SIG-M5 (cell line): ENCODE measurements at places on chromosomes 7 and 10.

DNA sequence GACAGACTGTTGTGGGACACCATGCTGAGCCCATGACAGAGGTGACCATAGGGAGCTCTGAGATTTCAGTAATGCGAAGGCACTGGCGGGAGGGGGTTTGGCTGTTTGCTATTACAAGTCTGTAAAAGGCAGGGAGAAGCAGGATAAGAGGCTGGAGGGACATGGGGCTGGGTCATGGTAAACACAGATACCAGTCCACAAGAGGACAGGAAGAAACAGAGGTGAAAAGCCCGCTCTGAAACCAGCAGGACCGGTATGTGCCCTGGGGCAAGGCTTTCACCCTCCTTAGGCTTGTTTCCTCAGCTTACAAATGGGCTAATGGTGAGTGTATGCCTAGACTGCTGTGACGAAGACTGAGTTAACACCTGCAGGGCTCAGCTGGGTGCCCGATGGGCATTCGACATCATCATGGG lies 34.1 kb downstream of the ANXA11 start:
- DNase-seq, result no peak

GRCh38 chr7:31052487-31052840 lies 356 bp downstream of the ADCYAP1R1 start:
- no peak for DNase-seq

DNA sequence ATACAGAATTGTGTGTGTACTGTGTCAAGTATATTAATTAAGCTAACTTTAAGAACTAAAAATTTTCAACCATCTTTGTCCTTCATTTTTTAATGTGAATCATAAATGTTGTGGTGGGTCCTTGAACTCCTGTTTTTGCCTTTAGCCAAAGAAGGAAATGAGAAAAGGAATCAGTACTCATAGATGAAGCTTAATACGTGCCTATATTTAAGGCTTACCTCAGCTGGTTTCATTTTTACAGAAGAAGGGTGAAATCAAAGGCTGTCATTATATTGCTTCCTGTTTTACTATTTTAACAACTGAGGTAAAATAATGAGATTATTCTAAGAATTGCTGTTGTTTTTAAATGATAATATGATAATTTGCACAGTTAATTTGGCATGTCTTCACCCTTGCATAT lies 6.3 kb upstream of the SNX13 start:
- no peak for DNase-seq

DNA sequence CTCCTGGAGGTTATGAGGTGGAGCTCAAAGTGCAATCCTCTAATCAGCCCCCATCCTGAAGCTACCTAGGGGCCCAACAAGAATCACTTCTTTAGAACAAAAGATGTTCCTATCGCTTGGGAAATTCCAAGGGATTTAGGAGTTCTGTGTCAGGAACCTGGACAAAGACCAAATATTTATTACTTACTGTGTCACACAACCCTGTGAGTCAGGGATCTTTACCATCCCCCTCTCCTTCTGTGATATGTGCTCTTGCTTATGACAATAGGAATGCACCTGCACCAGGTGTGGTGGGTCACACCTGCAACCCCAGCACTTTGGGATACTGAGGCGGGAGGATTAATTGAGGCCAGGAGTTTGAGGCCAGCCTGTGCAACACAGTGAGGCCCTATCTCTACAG lies 485.8 kb downstream of the PLXDC2 start:
- DNase-seq, result no peak

GRCh38 chr7:27152816-27153442 lies 546 bp upstream of the HOXA3 start:
- DNase-seq, result no peak

DNA sequence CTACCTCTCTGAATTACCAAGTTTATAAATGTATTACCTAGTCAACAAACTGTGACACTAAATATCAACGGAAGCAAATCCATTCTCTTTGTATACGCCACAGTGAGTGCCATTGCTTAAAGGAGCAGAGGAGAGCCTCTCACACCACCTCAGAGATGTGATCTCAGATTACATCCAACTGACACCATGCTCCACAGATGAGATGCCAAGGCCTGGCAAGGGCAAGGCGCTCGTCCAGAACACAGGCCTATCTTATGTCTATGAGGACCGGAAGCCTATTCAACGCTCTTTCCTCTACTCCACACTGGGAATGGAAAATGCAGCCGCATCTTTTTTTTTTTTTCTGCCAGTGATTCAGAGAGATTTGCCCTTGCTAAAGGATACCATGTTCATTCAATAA lies 11.4 kb downstream of the PDIA4 start:
- no peak for DNase-seq

GRCh38 chr10:4813023-4813422 lies 13.0 kb upstream of the AKR1E2 start:
- no peak for DNase-seq

DNA sequence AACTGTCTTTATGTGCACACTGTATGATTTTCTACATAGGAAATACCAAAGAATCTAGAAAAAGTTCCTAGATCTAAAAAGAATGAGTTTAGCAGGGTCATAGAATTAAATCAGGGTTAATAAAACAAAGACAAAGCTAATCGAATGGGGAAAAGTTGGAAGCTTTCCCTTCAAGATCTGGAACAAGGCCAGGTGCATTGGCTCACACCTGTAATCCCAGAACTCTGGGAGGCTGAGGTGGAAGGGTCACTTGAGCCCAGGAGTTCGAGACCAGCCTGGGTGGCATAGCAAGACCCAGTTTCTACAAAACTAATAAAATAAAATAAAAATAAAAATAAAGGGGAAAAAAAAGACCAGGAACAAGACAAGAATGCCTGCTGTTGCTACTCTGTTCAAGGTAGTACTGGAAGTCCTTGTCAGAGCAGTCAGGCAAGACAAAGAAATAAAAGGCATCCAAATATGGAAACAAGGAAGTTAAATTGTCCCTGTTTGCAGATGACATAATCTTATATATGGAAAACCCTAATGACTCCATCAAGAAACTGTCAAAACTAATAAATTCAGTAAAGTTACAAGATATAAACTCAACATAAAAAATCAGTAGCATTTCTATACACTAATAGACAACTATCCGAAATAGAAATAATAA lies 76.1 kb upstream of the RHEB start:
- no peak for DNase-seq

- no peak for DNase-seq
Observed at GRCh38 chr10:79422178-79422892, 23.1 kb downstream of the ZCCHC24 start.

- DNase-seq, result no peak
Observed at GRCh38 chr7:132419542-132419941, 156.7 kb downstream of the PLXNA4 start.

DNA sequence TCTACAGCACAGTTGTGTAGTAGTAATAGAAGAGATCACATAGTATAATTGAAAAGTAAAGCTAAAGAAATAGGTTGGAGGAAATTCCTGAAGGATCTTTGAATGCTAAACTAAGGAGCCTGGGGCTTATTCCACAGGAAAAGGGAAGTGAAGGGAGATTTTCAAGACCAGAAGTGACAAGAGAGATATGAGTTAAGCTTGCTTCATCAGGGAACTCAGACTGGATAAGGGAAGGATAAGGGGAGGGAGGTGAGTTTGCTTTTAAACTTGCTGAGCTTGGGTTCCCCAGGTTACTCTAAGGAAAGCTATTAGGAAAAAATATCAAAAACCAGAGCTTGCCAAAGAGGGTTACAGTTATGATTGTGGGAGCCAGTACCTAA lies 182.4 kb downstream of the RAPGEF5 start:
- no peak for DNase-seq

DNA sequence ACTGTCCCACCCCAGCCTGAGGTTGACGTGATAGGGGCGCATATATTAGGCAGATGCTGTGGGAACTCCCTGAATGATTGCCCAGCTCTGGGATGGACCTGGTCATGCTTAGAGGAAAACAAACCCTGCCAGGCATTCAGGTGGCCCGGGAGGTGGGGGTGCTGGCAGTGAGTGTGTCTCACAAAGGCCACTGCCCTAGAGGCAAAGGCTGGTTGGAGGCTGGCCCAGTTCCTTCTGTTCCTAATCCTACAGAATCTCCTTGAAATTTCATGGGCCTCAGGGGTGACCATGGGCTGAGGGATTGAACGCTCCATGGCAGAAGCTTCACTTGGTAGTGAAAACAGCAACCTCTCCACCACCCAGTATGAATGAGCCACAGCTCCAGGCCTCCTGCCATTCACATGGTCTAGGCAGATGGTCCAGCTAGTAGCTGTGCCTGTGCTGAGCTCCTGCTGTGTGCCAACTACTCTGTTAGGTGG lies 25.6 kb downstream of the ADRA2A start:
- no peak for DNase-seq

GRCh38 chr7:50803359-50804337 lies 21.0 kb upstream of the GRB10 start:
- no peak for DNase-seq

DNA sequence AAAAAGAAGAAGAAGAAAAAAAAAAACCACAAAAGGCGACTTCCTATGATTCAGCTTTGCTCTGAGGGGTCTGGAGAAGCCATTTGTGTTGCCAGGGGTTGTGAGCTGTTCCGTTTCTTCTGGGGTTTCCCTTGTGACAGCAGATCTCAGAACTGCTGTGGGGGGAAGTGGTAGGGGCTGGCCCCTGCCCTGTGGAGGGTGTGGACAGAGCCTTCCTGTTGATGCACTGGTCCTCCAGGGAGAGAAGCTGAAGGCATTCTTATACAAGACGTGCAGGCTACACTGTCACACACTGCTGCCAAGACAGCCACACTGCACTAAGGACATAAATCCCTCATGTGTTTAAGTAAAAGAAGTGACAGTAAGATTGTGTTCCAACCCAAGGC lies 17.3 kb upstream of the CSGALNACT2 start:
- peak; percentile 14 for DNase-seq

DNA sequence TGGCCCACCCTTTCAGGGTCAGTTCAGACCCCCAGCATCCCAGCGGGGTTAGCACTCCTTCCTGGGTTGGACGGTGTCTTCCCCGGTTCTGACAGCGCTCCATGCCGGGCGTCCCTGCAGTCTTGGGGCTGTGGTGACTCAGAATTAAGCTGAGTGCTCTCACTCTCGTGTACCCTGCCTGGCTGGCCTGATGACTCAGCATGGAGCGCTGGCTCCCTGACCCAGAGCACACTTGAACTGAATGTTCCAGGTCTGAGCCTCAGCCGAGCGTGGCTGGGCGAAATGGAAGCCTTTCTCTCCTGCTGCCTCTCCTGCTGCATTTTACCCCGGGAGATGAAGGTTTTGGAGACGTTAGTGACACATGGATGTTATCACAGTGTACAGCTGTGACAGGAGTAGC lies 7.1 kb downstream of the BAG3 start:
- DNase-seq, result no peak

GRCh38 chr10:47176206-47176902 lies 123.6 kb upstream of the GDF10 start:
- DNase-seq, result no peak

DNA sequence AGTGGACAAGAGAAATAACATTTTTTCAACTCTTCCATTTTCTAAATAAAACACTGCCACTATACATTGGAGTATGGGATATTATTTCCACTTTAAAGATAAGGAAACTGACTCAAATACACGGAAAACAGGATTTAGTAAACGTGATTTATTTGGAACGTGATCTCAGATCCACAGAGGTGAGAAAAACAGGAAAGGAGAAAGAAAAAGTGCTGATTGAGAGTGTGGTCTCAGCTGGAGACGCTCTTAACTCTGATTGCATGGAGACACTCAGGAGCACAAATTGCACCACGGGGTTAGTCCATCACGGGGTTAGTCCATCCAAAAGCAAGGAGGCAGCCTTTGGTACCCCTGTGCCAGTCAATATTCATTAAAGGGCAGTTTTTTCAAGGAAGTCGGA lies 142.5 kb downstream of the GNAT3 start:
- DNase-seq, result no peak
